SW480 (cell line): ENCODE measurements at places on chromosomes 5 and 9.

DNA sequence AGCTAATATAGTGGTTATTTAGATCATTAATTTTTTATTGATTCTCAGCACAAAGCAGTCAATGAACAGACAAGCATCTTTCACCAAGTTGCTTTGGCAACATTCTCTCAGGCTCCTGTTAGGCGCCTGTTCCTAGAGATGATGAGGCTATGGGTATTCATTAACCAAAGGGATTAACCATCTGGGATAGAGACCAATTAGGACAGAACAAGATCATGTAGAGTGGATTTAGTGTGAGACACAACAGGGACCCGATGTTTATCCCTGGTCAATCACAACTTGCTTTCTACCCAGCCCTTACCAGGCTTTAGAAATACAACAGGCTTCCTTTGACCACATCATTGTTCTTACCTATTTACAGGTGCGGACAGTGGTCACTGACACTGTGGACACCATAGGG, 82.2 kb downstream of the PJA2 start:
- DNase-seq, result no peak

DNA sequence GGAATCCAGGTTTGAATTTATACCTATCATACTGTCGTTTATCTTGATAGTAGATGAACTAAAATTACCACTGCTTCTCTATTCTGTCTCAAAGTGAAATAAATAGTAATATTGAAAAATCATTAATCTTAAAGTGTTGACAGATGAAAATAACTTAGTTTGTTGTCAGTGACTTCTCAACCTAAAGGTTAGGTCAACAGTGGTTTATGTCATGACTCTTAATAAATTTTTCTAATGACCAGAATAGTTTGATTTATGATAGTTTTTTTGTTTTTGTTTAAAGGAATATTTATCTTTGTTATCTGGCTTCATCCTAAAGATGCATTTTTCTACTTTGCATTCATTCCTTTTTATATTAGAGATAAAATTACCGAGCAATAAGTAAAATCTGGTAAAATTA, 81.1 kb downstream of the SLF1 start:
- no peak for DNase-seq

DNA sequence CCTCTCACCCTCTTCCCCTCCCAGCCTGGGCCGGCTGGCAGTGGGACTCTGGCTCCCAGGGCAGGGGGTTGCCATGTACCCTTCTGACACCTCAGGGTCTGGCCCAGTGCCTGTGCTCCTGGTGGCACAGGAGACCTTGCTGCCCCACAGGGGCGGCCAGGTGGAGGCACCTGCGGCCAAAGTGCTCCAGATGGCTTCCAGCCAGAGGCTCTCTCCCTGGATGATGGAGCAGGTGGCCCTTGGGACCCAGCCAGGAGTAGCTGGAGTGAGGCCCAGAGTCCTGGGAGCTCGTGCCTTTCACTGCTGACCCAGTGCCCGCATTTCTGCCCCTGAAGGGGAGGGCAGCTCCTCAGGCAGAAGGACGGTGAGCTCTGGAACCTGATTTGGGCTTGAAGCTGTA, 87.3 kb downstream of the NTNG2 start:
- DNase-seq, result no peak

- DNase-seq, result peak; percentile 53
Observed at GRCh38 chr9:118170032-118170955, 466.1 kb downstream of the TLR4 start.

GRCh38 chr9:130186839-130187522, 14.8 kb downstream of the NCS1 start:
- DNase-seq, result peak; percentile 85

DNA sequence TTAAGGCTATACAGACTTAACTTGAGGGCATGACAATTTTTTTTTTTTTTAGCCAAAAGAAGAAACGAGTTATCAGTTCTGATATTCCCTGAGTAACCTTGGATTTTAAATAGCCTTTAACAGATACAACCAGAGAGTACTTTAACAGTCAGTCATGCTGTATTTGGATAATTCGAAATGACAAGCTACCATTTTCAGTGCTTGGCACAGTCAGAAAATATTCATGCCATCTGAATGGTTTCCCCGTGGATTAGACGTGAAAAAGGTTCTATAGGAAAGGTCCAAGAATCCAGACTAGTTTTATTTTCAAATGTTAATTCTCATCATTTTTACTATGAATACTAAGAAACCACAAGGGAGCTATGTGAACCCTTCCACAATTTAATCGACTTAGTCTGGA, 165.7 kb downstream of the PAM start:
- DNase-seq, result no peak

- no peak for DNase-seq
Observed at GRCh38 chr5:52469420-52469819, 318.3 kb upstream of the ITGA1 start.
